ENCODE measurements at places on chromosomes 2 and 18.
A peak's percentile ranks its signal among the peaks of the same experiment; 100 is the strongest.

DNA sequence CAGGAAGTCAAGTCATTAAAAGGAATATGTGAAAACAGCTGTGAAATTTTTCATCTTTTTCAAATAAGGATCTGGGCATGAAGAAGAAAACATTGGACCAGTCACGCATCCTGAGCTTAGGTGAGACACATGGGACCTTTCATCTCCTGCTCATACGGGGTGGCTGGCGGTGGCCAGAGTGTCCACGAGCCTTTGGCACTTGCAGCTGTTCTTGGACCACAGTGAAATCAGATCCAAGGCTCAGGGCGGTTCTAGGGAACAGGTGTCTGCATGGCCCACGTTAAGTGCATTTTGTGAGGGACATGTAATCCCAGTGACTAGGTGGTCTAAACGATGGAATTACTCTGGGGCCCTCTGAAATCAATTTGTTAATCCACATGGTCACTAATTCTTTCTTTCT lies 212.7 kb upstream of the COPS8 start:
- no peak for DNase-seq

GRCh38 chr2:41460661-41461060 lies 587.2 kb upstream of the PKDCC start:
- no peak for DNase-seq

DNA sequence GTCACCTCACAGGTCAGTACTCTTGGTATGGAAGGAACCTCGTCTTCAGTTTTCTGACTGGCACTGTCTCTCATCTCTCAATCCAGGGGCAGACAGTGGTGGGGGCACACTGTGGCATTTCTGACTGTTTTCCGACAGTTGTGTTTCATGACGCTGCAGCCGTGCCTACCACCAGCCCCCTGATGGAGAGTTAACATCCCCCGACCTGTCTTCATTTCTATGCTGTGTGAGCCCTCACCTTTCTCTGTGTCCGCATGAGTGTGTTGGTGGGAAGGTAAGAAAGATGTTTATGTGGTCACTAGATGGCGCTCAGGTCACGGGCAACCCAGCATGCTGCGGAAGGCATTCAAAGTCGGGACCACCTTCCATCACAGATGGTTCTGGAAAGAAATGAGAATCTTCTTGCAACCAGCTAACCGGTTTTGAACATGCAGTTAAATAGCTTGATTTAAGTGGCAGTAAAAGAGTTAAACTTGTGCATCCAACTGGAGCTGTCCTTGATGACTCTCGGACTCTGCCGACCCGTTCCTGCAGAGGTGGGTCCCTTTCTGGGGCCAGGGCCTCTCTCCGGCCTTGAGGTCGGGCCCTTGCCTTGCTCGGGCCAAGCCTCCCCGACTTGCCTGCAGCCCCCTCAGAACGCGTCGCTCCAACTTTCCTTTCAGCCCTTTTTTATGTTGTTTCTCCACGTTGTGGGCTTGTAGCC lies 92.4 kb downstream of the DYSF start:
- peak; percentile 58 for DNase-seq

GRCh38 chr2:70046534-70046933 lies 40.7 kb upstream of the PCBP1 start:
- no peak for DNase-seq

DNA sequence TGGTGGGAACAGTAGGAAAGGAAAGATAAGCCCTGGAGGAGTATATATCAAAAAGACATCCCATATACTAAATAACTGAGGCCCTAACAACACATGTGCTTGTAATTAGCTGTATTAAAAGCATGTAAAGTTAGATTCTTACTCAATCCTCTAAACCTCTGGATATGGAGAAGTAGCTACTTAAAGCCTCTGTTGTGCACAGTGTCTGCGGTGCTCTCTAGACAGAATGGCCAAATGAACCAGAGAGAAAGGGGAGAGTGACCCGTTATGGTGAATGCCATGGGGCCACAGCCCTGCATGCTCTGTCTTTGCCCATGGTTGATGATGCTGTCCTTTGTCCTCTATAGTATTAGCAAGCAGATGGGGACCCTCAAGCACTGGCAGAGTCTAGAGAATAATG lies 104.4 kb upstream of the SLC8A1 start:
- no peak for DNase-seq

GRCh38 chr2:40187054-40187453 lies 264.8 kb downstream of the SLC8A1 start:
- no peak for DNase-seq

DNA sequence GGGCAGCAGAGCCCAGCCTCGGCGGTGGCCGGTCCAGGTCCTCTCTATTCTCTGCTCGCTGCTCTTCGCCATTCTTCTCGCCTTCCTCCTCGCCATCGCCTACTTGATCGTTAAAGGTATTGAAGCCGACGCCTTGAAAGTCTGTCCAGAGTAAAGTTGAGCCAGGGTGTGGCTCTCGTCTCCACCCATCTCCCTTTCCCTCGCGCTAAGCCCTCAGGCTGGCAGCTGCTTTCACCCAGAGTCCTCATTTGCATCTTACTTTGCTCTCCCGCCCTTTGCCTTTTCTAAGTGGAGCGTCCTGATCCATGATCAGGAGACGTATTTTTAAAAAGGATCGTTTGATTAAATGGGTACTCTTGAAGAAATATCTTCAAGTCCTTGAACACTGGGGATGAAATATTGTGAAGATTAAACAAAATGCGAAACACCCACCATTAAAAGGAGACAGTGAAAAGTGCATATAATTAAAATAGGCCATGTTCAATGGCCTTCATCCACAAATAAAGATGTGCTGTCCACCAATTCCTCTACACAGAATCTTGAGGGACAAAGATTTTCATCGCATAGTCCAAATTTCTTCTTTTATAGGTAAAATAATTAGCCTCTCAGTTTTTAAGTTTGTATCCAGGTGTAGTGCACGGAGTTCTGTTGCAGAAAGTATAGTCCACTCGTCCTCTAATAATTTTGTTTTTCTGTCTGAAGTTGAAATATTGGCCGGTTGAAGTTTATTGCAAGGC lies 657 bp downstream of the ARL6IP6 start:
- DNase-seq: no peak

- DNase-seq: no peak
Observed at GRCh38 chr2:162917626-162918025, 79.1 kb upstream of the KCNH7 start.

DNA sequence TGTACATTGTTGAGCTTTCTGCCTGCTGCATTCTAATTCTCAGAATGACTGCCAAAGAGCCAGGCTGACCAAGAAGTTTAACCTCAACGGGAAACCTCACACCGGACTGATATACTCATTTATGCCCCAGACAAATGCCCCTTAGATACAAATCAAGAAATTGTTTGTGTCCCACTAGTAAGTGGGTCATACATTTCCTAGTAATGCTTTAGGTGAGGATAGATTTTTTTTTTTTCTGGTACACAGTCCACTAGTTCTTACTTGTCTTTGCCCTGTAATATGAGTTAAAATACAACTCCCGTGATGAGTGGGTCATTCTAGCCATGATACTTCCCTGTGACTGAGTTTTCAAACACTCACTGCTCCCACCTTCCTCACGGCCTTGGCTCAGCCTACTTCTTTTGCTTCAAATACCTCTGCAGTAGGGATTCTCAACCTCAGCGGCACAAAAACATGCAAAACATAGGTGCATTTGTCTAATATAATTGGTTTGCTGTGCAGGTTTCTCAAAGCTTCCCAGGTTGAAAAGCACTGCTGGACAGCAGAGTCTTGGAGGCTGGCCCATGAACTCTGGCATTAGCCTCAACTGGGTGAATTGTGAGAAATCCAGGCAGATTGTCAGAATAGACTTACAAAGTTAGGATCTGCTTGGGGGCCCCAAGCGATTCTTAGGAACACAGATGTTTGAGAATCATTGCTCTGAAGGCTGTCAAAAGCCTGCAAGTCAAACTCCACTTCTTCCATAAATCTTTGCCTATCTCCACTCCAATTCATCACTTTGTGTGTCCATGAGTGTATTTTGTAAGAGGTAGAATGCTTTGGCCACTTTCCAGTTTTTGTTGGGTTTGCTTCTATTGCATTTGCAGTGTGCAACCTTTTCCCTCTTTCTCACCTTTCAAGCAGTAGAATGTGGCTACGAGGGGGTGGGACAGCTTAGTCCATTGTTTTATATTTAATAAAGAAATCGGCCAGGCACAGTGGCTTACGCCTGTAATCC lies 35.5 kb downstream of the TGIF1 start:
- no peak for DNase-seq

DNA sequence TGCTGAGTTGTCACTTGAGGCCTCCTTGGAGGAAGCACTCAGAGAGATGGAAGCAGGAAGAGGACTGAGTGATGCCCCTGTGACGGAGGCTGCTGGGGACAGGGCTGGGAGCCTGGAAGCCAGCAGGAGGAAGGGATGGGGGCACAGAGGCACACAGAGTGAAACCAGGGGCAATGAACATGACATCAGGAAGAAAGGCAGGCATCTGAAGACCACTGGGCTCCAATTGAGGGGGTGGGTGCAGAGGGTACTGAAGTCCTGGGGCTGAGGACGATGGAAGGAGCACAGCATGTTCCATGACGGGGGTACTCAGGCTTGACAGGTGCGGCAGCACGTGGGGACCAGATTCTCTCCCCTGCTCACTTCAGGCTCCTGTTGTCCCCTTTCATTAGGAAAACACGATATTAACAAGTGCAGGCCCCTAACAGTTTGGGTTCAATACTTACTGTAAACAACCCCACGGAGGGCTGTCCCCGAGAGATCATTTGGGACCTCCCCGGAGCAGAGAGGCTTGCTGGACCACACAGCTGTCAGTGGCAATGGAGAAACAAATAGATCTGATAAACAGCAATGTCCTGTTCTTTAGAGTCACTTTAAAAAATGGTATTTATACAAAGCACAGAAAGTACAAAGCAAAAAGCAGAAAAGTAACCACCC lies 8.7 kb downstream of the INPP5D start:
- no peak for DNase-seq

DNA sequence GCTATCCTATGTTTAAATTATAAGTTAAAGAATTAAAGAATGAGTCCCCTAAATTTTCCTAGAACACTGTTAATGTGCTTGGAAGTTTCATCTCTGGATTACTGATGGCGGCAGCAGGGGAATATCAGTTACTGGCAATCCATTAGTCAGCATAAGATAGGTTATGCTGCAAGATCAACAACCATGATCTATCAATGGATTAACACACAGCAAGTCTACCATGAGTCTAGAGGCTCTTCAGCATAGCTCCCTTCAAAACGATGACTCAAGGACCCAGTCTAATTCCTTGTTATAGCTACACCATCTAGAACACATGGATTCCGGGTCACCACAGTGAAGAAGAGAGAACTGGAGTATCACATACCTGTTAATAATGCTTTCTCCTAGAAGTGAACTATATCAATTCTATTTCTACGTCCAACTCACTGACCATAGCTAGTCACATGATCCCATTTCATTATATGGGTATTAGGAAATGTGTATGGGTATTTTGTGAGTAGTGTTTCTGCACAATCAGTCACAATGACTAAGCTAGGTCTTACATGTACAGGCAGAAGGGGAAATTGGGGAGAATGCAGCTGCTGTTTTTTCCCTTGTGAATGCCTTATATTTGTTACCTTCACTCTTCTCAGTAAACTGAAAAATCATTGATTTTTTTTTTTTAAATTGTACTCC lies 108.3 kb upstream of the MAPRE2 start:
- DNase-seq: no peak
